Stimulated activated CD8-positive, alpha-beta memory T cell treated with anti-CD3 and anti-CD28 coated beads, Interleukin-4, amount 100 ng/mL, for 24 hours (primary cell): ENCODE measurements at places on chromosomes 13 and 19.
A peak's percentile ranks its signal among the peaks of the same experiment; 100 is the strongest.

DNA sequence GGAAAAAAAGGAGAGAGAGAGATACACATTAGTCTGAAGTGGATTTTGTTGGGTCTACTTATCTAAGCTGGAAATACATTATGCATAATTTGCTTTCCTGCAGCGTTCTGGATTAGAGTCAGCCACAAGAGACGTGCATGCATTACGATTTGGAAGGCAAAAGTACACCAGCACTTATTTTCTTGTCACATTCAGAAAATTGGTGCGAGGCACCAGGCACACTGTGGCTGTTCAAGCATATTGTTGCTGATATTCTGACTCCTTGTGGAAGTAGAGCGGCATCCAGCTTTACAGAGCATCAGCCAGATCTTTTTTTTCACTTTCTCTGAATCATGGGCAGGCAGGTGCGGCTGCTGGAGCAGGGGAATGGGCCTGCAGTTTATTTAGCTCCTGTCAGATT lies 905.6 kb upstream of the SPRY2 start:
- DNase-seq: no peak

GRCh38 chr13:26021516-26021915 lies 30.3 kb downstream of the SHISA2 start:
- no peak for DNase-seq

- no peak for DNase-seq
These were observed 244.8 kb downstream of the NHLRC3 start for GRCh38 chr13:39283072-39283471.

- no peak for DNase-seq
These were observed 37.5 kb upstream of the SACS start for GRCh38 chr13:23470790-23471614.

DNA sequence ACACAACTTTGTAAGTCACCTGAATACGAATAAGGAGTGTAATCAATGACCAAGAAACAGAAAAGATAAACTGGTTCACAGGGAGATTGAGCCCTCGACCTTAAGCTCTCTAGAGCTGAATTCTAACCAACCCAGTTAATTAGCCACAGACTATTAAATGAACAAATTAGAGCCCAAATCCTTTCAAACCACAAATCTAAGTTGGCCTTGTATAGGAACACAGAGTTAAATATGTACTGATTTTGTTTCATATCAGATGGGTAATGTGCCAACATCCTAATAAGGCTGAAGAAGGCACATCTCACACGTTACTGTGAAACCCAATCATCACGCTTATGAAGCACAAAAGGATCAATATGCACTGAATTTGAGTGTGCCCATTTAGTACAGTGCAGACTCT lies 156.1 kb downstream of the LHFPL6 start:
- DNase-seq: no peak

DNA sequence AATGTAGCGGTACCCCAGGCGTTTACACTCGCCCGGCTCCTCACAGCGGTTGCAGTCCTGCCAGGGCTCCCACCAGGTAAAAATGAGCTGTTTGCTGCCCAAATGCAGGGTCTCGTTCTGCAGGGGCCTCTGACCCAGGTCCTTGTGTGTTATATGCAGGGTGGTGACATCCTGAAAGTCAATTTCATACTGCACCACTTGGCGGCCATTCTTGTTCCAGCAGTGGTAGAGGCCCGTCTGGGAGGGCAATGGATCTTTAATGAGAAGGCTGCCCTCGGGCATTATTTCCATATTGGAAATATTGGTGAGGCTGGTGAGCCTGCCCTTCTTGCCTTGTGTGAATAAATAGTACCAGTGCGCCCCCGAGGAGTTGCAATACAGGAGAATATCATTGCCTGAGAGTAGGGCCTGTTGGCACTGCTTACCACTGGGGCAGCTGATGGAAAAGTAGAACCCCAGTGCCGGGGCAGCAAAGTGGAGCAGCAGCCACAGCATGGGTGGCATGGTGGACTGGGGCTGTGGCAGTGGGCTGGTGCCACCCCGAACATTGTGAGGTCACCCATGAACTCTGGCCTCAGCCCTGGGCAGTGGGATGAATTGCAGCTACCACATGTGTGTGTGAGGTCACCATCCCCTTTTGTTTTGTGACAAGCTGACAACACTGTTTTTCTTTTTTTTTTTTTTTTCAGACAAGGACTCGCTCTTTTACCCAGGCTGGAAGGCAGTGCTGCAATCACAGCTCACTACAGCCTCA lies at the start of gene FAM187B:
TSS of gene FAM187B (minus strand) at position 563 of the 754 bp plus-strand sequence. CDS start at position 504, 59 bp downstream.
- DNase-seq: no peak

- no peak for DNase-seq
These were observed 213.1 kb upstream of the TMTC4 start for GRCh38 chr13:100887729-100888151.

DNA sequence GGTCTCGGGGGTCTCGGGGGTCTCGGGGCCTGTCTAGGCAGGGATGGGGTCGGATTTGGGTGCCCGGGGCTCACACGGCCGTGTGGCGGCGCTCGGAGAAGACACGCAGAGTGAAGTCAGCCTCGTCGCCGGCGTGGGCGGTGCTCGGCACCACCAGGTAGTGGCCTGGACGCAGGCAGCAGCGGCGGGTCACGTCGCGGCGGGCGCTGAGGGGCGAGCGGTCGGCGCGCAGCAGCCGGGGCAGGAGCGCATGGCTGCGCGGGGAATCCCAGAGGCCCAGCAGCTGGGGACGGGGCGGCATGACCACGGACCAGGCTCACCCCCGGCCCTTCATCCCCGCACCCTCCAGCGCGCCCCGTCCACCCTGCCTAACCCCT lies 8.2 kb downstream of the CAPN12 start:
- peak; percentile 45 for DNase-seq

GRCh38 chr13:97621025-97621424 lies 187.1 kb downstream of the RAP2A start:
- no peak for DNase-seq

- no peak for DNase-seq
These were observed 27.8 kb upstream of the OR1M1 start for GRCh38 chr19:9058905-9059667.

GRCh38 chr19:49064768-49065611 lies at the start of gene NTF4:
Gene NTF4 (minus strand): TSS chr19:49064818. CDS start chr19:49061997, 2,821 bp downstream.
- DNase-seq: no peak
